Right renal cortex interstitium (tissue), 3 donors: ENCODE measurements at places on chromosomes 5 and 9.

DNA sequence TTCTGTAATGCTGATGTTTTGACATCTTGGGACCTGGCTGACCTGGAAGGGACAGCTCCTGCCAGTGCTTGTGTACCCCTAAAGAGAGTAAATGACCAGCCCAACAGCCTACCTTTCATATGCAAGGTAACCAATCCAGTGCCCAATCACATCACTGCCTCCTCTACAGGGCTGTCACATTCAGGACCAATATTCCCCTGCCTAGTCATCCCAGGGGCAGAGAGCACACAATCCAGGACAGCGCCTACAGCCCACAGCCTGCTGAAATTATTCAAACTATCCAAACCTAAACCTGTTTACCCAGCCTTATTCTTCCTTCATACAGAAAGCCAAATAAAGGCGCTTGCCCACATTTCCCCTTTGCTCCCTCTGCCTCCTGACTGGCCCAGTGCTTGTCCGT is 284.1 kb downstream of the CTNND2 start:
- DNase-seq, result no peak

DNA sequence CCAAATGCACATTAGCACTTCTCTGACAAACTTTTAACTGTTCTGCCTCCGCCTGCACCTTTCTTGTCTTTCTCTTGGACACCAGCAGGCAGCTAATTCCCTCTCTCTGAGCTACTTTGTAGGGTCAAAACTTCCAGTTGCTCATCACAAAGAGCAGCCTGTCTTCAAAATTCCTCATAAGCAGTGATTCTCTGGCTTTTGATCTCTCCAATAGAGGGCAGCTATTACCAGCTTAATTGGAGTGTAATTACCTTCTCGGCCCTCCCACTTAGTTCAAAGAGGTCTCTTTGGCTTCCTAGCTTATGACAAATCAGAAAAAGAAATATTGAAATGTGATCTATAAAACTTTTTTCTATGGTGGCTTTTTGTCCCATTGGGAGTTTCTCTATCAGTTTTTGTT is 43.6 kb upstream of the RAD23B start:
- no peak for DNase-seq

GRCh38 chr9:91978740-91979414 is 28.8 kb upstream of the ROR2 start:
- DNase-seq, result no peak

GRCh38 chr5:96942078-96942477 is 6.2 kb downstream of the LNPEP start:
- no peak for DNase-seq

GRCh38 chr9:99593610-99594009 is 228.1 kb upstream of the NR4A3 start:
- DNase-seq, result no peak

DNA sequence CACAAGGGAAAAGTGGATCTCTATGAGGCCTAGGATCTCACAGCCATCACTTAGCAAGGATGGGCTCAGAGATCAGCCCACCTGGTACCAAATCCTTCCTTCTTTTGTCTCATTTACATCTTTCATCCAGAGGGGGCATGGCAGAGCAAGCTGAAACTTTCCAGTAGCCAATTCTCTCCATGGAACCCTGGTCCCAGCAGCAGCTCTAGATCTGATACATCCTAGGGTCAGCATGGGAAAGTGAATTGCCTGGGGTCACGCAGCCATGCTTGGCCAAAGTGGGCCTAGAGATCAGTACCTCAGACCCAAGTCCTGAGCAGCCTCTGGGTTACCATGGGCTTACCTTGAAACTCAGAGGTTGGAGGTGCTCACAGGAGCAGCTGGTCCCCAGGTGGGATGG is 170.5 kb downstream of the GABBR2 start:
- DNase-seq, result no peak

- no peak for DNase-seq
Measured at GRCh38 chr5:171010086-171010485, 148.3 kb downstream of the RANBP17 start.
